Activated CD4-positive, alpha-beta T cell treated with anti-CD3 and anti-CD28 coated beads, Interleukin-2, amount 50 U/mL, for 1 hour (primary cell): ENCODE measurements at places on chromosomes 5 and 9.

GRCh38 chr5:179321206-179321987, 23.9 kb downstream of the ADAMTS2 start:
- DNase-seq, result no peak

- DNase-seq, result no peak
These were observed 26.9 kb downstream of the SLC46A2 start for GRCh38 chr9:112863746-112864145.

- no peak for DNase-seq
These were observed 240.7 kb upstream of the CLINT1 start for GRCh38 chr5:158099571-158100105.

DNA sequence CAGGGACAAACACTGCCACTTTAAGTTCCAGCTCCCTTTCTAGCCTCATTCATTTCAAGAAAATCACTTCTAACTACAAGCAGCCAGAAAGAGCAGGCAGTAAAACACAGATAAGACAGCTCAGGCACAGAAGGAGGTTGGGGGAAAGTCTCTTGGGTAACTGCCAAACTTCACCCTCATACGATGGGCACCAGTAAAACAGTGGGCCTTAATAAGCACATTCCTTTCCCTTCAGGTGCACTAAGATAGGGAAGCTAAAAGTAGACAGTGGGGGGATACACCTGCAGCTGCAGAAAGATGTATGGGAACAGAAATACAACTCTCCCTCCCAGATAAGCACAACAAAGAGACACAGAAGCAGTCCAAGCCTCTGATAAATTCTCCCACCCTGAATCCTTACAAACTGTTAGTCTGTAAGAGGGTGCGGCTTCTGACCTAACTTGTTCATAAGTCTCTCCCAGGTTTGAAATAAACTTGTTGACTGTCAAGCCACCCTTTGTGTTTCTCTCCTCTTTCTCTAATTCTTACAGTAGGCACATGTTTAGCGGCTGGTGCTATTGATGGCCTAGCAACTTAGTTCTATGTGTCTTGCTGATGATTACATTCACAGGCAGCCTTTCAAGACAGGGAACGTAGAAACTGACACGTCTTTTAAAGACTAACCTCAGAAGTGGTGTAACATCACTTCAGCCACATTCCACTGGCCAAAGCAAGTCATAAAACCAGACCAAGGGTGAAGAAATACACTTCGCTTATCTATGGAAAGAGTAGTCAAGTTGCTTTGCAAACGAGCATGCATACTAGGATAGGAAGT, 6.8 kb upstream of the CKS2 start:
- no peak for DNase-seq

DNA sequence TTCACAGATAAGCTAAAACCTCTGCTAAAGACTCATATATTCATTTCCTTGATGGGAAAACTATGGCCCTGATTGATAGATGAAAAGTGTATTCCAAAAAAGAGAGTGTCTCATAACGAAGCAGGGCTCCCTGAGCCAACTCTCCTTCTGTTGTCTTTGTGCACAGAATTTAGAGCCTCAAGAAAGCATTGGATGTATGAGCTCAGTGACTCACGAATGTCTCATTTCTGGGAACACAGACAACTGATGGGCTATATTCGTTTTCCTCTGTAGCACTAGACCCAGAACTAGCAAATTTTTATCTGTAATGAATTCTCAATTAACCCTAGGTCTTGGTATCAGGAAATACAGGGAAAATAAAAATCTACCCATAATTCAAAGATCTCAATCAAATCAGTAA, 88.4 kb downstream of the LMNB1 start:
- no peak for DNase-seq

DNA sequence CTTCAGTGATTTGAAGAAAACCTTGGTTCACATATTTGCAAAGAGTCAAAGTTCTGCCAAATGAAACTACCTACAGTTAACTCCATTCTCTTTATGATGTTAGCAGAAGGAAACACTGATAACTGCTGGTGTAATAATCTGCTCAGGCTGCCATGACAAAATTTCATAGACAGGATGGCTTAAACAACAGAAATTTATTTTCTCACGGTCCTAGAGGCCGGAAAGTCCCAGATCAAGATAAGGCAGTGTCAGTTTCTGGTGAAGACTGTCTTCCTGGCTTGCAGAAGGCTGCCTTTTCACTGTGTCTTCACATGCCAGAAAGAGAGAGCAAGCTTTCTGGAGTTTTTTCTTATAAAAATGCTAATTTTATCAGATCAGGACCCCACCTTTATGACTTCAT, 102.4 kb upstream of the PARP8 start:
- no peak for DNase-seq

DNA sequence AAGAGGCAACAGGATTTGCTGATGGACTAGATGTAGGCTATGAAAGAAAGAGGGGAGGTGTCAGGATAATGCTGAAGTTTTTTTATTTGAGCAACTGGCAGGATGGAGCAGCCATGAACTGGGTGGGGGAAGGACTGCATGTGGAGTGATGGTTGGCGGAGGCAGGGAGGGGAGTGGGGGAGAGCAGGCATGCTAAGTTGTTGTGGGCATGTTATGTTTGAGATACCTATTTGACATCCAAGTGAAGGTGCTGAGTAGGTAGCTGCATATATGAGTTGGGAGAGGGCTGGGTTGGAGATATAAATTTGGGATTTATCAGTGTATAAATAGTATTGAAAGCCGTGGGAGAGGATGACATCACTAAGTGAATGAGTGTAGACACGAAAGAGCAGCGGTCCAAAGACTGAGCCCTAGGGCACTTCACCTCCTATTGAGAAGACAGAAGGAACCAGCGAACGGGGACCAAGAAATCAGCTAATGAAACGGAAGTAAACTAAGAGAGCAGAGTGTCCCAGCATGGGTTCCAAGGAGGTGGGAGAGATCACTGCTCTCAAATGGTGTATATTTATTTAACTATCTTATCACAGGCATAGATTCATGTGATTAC, 7.4 kb downstream of the BSPRY start:
- DNase-seq, result no peak

- DNase-seq, result no peak
These were observed 25.0 kb downstream of the ECM2 start for GRCh38 chr9:92510747-92511146.

GRCh38 chr9:117535973-117536372, 121.1 kb upstream of the ASTN2 start:
- no peak for DNase-seq

GRCh38 chr9:3475300-3476020, 50.3 kb downstream of the RFX3 start:
- no peak for DNase-seq

DNA sequence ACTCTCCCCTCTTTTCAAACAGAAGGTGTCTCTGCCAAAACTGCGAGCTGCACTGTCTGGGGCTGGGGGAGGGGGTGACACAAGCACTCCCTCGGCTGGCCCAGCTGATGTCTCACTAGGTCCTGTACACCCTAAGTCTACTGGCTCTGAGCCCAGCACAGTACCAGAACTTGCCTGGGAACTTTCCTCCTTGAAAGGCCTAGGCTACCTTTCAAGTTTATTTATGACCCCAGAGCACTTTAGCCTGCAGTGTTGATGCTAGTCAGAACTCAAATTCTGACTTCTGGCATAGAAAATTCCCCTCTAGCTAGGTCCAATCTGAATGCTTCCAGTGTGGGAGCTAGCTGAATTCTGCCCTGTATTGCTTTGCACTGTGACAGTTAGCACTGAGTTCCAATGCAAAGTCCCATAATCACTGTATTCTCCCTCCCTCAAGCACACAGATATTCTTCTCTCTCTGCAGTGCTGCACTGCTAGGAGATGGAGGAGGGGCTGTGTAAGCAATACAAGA, 10.5 kb downstream of the LURAP1L start:
- DNase-seq, result no peak

DNA sequence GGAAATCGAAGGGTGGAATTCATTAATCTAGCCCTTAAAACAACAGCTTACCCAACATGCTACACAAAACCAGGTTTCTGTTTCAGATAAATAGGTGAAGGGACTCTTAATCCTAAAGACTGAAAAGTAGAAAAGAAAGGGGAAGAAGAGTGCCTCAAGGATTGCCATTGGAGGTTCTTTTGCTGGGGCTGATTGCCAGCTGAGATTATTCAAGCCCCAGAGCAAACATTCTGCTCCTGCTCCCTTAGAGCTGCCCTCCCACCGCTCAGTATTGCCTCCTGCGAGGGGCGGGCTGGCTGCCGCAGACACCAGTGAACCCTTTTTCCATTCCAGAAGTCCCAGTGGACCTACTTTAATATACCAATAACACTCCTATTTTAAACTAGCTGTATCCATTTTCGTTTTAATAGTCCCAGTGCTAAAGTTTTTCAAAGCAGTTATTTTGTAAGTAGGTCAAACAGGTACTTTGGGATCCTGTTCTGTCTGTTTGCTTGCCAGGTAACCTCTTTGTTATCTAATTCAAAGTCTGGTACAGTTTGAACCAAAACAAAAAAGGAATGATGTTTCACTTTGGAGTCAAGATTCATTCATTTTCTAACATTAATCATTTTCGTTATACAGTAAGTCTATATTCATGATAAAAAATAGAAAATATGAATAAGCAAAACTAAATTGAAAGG, 38.6 kb downstream of the HMGCS1 start:
- no peak for DNase-seq
